ENCODE measurements at places on chromosomes 5 and 9.
A peak's percentile ranks its signal among the peaks of the same experiment; 100 is the strongest.

GRCh38 chr5:68273717-68274409, 58.3 kb downstream of the PIK3R1 start:
- DNase-seq, result no peak

DNA sequence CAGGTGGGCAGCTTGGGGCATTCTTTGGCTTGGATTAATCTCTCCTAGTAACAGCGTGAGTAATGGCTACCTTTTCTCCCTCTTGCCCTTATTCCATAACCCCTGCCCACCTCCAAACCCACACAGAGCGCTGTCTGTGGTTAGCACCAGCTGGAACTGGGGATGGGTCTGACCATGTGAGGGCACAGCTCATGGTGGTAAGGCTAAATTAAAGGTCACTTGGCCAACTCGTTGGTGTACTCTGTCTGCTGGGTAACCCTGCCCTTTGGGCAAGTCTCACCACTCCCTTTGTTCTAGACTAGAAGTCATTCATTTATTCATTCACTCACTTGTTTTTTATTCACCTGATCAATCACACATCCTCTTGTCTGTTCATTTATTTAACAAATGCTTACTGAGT, 27.8 kb downstream of the PPARGC1B start:
- no peak for DNase-seq

DNA sequence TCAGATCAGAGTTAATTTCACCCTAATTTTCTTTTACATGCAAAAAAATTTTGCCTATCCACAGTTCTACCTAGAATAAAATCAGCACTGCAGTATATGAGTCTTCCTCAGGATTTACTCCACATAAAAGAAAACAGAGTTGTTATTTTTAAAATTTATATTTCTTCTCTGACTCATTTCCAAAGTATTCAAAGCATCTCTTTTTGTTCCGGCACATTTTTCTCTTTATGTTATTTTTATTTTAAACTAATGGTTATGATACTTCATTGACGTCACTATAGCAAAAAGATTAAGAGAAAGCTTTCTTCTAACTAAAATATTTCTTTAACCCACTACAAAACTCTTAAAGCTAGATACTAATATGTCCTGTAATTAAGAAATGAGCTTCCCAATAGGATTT, 590.4 kb downstream of the PRELID2 start:
- DNase-seq, result no peak

- DNase-seq, result no peak
These were observed 15.2 kb upstream of the HMHB1 start for GRCh38 chr5:143796753-143797152.

- DNase-seq, result peak; percentile 23
These were observed 120.9 kb downstream of the WNK2 start for GRCh38 chr9:93304574-93305496.

DNA sequence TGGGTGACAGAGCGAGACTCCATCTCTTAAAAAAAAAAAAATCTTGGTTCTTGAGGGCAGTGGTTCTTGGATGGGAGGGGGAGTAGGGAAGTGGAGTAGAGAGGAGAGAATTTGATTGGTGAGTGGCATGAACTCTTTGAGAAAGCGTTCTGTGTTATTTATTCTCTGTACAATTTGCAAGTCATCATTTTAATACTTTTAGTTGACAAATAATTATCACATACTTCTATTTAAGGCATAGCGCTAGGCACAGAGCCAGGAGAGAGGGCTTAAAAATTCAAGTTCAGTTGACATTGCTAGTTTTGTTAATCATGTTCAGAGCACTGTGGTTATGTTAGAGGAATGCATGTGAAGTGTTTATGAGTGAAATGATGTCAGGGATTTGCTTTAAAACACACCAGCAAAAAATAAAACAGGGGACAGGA, 24.6 kb downstream of the HSDL2 start:
- no peak for DNase-seq

GRCh38 chr5:156201788-156202403, 125.1 kb upstream of the SGCD start:
- DNase-seq, result no peak

DNA sequence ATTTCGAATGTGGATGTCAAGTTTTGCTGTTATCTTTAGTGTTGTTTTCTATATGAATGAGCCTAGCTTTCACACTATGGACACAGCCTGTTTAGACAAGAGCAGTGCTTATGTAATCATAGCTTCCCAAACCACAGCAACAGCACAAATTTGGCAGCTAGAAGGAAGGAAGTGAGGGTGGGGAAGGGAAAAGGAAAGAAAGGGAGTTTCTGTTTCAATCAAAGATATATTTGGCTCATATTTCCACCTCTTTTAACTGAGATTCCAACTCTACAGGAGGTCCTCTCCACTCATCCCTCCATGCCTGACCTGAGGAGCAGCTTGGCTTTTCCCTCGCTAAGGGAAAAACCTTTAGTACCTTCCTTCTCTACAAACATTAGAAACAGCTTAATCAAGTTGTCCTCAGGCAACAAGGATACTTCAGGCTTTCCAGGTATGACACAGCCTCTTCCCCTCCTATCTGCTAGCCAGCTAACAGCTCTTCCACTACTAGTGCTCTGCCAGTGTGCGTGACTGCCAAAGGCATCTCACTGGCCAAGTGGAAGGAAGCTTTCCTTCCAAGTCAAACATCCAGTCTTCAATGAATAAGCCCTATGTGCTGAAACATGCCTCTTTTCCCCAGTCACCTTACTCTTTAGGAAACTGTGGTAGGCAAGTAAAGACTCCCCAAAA, 268.6 kb upstream of the PTGER4 start:
- no peak for DNase-seq
